NCI-H345 (cell line): ENCODE measurements at places on chromosomes 6 and 20.

DNA sequence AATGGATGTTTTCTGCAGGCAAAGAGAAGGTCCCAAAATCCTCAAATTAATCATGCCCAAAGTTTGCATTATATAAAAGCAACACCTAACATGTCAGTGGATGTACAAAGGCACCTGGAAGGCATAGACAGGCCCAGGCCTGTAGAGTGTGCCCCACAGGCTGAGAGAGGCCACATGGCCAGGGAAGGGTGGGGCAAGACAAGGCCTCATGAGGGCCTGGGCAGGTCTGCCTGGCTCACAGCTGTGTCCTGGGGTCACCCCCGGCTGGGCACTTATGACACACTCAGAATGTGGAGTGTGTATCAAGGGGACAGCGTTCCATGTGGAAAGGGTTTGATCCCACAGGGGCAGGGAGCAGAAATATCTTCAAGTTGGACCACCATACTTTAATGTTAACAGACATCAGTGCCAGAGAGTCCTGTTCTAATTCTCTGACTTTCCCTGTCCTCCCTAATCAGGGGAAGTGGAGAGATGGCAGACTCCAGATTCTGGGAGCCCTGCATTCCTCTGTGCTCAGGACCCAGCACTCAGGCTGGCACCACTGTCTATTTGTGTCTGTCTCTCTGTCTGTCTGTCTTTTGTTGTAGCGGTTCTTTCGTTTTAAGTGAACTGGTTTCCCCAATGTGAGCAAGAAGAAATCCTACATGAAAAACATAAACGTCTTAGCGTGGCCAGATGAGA, 178.3 kb upstream of the FOXA2 start:
- no peak for DNase-seq

GRCh38 chr6:169046021-169046420, 207.6 kb downstream of the THBS2 start:
- no peak for DNase-seq

DNA sequence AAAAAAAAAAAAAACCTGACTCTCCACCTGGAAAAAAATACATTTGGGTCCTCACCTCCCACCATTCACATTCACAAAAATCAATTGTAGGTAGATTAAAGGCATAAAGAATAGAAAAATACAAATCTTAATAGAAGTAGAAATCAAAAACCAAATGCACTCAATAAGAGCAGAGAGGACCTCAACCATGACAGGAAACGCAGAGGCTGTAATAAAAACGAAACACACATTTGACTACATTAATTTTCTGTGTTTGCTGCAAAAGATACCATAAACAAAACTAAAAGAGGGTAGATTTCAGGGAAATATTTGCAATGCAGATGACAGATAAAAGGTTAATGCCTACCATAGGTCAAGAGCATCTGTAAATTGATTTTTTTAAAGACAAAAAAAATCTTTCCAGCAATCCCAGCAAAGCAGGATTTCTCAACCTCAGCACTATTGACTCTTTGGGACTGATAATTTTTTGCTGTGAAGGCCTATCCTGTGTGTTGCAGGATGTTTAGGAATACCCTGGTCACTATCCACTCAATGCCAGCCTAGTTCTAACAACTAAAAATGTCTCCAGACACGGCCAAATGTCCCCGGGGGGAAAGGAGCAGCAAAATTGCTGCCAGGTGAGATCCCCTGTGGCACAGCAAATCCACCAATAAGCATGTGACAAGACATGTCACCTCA, 9.1 kb downstream of the ETV7 start:
- DNase-seq = no peak

GRCh38 chr6:145829102-145829501, 14.5 kb upstream of the FBXO30 start:
- no peak for DNase-seq

DNA sequence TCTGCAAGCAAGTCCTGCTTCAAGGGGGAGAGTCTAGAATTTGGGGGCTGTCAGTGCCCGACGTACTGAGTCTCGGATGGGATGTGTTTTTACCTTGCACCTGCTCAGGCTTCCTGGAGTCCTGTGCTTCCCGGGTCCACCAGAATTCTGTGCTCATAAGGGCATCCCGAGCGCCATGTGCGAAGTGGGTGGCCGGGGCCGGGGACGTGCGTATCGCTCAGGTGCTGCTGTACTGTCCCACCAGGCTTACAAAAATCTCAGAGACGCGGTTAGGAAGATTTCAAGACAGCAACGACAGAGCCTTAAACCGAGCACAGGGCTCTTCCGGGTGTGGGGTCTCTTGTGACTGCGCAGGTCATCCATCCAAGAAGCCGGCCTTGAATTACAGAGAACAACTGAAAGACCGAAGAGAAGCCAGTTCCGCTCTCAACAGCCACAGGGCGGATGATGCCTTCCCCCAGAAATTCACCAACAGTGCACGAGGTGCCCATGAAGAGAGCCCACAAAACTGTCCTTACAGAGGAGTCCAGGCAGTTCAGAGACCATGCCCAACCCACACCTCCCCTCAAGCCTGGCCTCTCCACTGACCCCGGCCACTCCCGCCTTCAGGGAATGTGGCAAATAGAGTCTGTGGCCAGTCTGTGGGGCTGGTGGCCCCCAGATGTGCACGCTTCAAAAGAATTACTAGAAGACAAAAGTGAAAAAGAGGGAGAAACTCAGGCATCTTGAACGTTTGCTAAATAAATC, 104.7 kb downstream of the PXDC1 start:
- DNase-seq = no peak

- no peak for DNase-seq
Observed at GRCh38 chr6:80425089-80425823, 318.8 kb downstream of the BCKDHB start.

DNA sequence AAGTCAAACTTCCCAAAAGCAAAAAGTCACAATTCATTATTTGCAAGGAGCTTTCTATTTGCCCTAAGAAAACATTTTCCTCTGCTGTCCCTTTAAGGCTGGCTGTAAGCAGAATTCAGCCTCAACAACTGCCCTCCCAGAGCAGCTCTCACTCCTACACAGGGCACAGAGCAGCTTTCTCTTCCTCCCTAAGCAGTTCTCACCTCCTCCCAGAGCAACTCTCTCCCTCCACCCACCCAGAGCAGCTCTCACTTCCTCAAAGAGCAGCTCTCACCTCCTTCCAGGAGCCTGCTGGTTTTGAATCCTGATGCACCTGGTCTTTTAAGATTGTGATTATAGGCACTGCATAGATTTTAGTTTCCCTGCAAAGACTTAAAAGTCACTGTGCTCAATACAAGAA, 120.6 kb upstream of the TMEM181 start:
- DNase-seq = no peak

- DNase-seq = no peak
Observed at GRCh38 chr6:30258204-30258603, 45.0 kb upstream of the TRIM26 start.

DNA sequence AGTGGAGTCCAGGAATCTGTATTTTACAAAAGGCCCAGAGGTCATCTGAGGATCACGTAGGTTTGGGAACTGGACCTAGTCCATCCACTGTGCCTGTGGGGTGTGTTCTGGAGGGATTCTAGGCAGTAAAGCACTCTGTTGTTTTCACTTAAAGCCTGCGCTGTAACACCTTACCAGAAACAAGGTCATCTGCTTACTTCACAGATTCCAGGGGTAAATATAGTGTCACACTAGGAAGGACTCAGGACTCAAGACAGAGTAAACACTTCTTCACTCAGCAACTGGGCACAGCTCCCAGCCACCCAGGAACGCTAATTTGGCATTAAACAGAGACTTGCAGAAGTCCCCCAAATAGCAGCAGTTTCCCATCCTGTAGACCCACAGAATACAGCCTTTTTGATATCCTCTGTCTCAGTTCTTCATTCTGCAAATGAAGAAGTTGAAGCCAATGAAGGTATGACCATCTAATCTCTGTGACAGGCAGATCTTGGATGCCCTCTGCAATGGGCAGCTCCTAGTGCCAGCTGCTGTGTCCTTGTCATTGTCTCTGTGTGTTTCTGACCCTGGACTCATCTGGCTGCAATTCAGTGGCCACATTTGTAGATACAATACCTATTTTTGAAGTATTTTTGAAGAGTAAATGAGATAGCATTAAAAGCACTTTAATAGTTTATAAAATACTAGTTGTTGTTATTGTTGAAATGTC, 129.1 kb downstream of the SLC24A3 start:
- DNase-seq = no peak

GRCh38 chr6:57078531-57079207, 11.3 kb upstream of the ZNF451 start:
- no peak for DNase-seq

- no peak for DNase-seq
Observed at GRCh38 chr6:137496368-137496767, 2.2 kb upstream of the OLIG3 start.
